ENCODE measurements at places on chromosomes 16 and 17.

- DNase-seq, result no peak
These were observed 51.8 kb downstream of the LYRM1 start for GRCh38 chr16:20952139-20952920.

- DNase-seq, result no peak
These were observed 417.1 kb downstream of the XYLT1 start for GRCh38 chr16:17053536-17054160.

- DNase-seq, result no peak
These were observed at the start of gene SLC47A2 for GRCh38 chr17:19716108-19717030. SLC47A2 (minus strand) TSS chr17:19716584; CDS start chr17:19716555, 29 bp downstream.

GRCh38 chr16:68116256-68116867 is 31.2 kb downstream of the NFATC3 start:
- no peak for DNase-seq

GRCh38 chr17:17156511-17156910 is 49.6 kb downstream of the PLD6 start:
- no peak for DNase-seq

All from MV-4-11 (cell line).